Stimulated activated CD8-positive, alpha-beta memory T cell treated with anti-CD3 and anti-CD28 coated beads, Interleukin-7, amount 100 ng/mL, for 24 hours (primary cell): ENCODE measurements at places on chromosomes 16 and 17.
A peak's percentile ranks its signal among the peaks of the same experiment; 100 is the strongest.

GRCh38 chr16:23700093-23700492 lies 12.9 kb downstream of the ERN2 start:
- no peak for DNase-seq

- DNase-seq: no peak
Observed at GRCh38 chr17:65389426-65389825, 172.0 kb downstream of the AXIN2 start.

DNA sequence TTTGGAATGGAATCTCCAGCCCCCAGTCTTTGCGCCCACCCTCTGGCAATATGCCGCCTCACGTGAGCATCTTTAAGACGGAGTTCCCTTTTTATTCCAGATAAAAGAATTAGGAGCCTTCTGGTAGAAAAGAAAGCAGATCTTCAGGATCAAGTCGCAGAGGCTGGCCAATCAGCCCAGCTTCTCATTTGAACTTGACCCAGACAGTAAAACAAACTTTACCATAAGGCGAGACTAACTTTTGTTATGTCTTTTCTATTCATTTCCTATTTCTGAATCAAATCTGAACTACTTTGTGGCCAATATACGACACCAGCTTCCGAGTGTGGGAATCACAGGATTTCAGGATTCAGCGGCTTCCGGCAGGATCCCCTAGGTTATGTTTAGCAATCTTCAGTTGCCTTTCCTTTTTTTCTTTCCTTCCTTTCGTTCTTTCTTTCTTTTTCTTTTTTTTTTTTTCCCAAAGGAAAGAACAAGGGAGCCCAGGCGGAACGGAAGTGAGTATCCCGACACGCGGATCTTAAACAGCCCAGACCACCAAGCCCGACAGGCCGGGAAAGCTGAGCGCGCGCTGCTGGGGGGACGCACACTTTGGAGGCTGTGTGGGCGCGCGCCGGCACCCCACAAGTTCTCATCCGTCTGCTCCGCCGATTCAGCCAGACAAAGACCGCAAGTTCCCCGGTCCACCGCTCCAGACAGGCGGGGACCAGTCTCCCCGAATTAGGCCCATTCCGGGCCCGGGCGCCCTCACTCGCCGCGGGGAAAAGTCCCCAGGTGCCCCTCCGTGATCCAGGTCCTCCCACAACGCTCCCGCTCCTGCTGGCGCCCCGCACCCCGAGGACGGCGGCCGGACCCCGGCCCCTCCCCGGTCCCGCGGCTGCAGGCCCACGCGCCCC lies 633 bp downstream of the TBC1D16 start:
- DNase-seq: no peak

DNA sequence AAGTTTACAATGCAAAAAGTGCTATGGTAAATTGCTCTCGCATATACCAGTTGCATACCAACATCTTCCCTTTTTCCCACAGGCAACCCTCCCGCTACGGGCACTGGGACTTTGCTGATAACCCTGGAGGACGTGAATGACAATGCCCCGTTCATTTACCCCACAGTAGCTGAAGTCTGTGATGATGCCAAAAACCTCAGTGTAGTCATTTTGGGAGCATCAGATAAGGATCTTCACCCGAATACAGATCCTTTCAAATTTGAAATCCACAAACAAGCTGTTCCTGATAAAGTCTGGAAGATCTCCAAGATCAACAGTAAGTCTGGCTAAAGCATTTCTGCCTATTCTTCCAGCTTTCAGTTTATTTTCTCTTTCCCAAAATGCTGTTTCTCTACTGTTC lies 27.9 kb upstream of the HSBP1 start:
- no peak for DNase-seq

- DNase-seq: no peak
Observed at GRCh38 chr16:50842589-50842988, 100.7 kb downstream of the CYLD start.

- no peak for DNase-seq
Observed at GRCh38 chr16:5526826-5527225, 429.2 kb upstream of the EEF2KMT start.

- DNase-seq: no peak
Observed at GRCh38 chr17:8190506-8190905, 526 bp upstream of the BORCS6 start.

DNA sequence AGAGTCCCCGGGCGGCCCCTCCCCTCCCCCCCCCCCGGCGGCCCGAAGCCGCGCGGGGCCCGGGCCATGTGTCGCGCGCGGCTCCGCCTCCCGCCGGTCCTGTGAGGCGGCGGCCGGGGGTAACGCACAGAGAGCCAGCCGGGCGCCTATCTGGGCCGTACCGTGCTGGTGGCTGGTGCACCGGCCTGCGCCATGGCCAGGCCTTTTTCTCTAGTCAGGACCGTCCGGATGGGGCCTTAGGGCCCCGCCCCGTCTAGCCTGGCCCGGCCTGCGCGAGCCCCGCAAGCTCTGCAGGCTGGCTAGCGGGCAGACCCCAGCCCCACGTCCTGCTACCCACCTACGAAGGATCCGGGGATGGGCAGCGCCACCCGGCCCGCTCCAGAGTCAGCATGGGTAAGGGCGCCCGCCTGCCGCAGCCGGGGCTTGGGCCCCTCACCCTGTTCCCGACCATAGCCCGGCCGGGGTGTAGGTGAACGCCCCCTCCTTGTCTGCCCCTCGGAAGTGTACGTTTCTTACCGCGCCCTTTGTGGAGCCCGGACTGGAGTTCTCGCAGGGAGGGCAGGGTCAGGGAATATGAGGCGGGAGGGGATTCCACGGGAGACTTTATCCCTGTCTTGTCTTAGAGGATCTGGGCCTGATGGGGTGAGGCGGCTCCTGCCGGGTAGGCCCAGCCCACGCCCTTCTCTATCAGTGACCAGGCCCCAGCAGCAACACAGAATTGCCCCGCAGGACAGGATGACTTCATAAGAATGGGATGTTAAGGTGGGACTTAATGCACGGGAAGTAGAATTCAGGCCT lies at the start of gene CENPT:
Gene CENPT (minus strand): TSS at position 630 of the 798 bp plus-strand sequence. CDS start 13,834 bp downstream, outside the sequence.
- no peak for DNase-seq

GRCh38 chr16:84513123-84513522 lies 8.7 kb upstream of the MEAK7 start:
- DNase-seq: no peak

GRCh38 chr17:69729944-69730343 lies 315.4 kb downstream of the MAP2K6 start:
- DNase-seq: no peak

- no peak for DNase-seq
Observed at GRCh38 chr16:19898166-19898565, 13.5 kb upstream of the GPRC5B start.

DNA sequence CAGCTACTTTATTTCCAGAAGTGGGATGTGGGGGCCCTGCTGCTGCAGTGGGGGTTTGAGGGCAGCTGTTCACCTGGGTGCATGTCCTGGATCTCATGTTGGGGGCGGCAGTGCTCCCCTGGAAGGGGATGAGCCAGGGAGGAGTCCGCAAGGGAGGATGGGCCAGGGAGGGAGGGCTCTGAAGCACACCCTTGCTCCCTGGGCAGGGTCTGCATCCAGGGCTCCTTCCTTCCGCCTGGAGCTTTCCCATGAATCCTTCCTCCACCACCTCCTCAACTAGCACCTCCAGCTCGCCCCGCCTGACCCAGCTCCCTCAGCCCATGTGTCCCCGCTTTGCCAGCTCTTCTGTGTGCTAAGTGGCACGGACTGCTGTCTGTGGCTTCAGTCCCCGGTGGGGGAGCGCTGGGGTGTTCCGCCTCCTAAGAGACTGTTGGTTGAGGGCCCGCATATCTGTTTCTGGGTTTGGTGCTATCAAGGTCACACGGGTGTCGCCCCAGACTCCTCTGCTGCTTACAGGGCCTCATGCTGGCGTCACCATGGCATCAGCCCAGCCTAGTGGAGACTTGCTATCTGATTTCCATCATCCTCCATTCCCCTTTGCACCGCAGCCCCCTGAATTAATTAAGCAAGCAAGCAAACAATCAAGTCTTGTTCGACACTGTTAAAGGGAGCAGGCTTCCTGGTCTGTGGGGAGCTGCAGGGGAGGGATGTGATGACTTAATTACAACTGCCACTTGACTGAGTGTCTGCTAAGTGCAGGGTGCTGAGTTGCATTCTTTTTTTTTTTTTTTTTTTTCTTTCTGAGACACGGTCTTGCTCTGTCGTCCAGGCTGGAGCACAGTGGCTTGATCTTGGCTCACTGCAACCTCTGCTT lies 71.8 kb downstream of the PRKCA start:
- DNase-seq: peak; percentile 53

DNA sequence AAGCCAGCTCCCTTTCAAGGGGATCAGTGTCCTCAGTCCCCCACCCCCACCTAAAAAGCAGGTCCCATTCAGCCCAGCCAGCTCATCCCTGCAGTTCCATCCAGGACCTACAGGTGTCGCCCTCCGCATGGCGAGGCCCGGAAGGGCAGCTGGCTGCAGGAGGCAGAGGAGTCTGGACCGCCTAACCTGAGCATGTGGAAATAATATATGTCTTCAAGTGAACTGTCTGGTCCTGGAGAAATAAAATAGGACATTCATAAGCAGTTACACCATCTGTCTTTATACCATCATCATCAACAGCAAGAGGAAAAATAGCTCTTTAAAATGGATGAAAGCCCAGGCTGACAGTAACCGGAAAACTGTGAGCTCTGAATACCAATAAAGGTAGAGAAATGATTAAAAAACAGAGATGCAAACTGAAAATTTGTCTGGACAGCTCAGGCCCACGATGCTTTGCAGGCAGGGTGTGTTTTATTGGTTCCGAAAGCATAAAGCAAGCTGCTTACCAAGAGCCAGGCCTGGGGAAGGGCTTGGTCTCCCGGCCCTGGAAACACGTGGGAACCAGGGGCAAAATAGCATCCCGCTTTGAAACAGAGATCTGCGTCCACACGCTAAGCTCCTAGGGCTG lies 215.2 kb downstream of the ZFHX3 start:
- DNase-seq: peak; percentile 56

DNA sequence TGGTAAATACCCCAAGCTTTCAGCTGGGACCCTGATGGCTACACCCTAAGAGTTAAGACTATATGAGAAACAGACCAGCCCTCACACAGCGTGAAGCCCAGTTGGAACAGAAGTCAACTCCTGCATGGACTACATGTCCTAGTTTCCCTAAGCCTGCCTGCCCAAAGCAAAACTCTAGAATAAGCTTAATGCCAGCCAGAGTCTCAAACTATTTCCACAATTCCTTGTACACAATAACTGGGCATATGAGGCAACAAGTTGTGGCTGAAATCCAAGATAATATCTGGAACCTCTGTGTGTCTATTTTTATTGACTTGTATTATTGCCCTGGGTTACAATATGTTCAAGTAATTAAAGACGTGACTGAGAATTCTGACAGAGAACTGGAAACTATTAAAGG lies 19.4 kb downstream of the MYH10 start:
- DNase-seq: no peak
